Stimulated activated CD4-positive, alpha-beta T cell treated with anti-CD3 and anti-CD28 coated beads, Interleukin-1b, Interleukin-23, amount 100 ng/mL, for 4 hours (primary cell): ENCODE measurements at places on chromosomes 1 and 21.

DNA sequence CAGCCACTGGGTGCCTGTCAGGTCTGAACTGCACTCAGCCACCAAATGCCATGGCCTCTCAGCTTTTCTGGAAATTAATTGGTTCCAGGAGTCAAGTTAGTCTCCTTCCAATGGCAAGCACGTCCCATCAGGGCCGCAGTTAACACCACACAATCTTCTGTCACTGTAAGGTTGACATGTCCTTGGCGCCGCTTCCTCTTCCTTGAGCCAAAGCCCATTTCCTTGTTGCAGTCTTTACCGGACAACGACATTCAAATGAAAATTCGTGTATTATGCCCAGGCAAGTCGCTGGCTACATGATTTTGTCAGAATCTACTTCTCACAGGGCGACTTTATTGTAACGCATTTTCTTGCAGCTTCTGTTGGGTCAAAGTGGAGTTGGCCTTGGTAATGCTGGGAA is 430.6 kb upstream of the KAZN start:
- DNase-seq, result no peak

- DNase-seq, result no peak
These were observed 787.6 kb downstream of the USP25 start for GRCh38 chr21:16517383-16517782.

DNA sequence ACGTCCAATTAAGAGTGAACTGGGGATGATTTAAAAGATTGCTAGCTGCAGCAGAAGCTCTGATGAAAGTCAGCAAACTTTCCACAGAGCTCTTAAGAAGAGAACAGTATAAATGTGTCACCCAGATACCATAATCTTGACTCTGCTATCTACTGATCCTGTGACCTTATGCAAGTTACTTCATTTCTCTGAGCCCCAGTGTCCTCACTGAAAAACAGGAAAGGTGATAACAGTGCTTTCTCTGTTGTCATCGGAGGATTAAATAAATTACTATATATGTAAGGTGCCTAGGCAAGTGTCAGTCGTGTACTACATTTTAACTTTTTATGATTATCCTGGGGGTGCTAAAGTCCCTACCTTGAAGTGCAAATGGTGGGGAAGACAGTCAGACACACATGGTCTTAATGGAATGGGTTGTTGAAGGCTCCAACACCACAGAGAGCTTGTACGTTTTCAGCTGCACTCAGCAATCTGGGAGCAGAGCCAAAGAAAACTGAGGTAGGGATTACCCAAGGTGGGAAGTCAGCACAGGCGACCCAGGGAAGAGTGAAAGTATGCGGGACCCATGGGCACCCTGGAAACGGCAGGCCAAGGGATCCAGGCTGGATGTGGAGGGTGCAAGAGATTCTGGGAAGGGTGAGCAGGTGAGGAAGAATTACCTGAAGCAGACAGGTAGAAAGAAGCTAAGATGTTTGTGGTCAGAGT is 82.8 kb downstream of the DTL start:
- no peak for DNase-seq

DNA sequence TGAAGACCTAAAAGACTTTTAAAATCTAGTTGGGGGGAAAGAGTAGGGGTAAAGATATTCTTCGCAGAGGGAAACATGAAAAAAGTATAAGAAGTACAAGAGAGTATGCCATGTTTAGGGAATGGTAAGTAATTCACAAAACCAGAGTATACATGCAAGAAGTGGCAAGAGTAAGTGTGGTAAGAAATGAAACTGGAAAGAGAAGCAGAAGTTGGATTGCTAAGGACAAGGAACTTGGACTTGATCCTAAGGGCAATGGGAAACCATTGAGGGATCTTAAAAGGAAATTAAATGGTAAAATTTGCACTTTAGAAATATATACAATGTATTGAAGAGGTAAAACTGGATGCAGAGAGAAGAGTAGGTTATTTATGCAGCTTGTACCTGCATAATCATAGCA is 9.2 kb upstream of the ZNF644 start:
- DNase-seq, result no peak

- no peak for DNase-seq
These were observed 102.0 kb upstream of the BRINP3 start for GRCh38 chr1:190579552-190580193.
